DMS53 (cell line): ENCODE measurements at places on chromosomes 3 and 15.

- no peak for DNase-seq
These were observed 463.2 kb upstream of the GBE1 start for GRCh38 chr3:82224661-82225060.

GRCh38 chr15:89781055-89781454 is 4.9 kb downstream of the MESP2 start:
- DNase-seq: no peak

DNA sequence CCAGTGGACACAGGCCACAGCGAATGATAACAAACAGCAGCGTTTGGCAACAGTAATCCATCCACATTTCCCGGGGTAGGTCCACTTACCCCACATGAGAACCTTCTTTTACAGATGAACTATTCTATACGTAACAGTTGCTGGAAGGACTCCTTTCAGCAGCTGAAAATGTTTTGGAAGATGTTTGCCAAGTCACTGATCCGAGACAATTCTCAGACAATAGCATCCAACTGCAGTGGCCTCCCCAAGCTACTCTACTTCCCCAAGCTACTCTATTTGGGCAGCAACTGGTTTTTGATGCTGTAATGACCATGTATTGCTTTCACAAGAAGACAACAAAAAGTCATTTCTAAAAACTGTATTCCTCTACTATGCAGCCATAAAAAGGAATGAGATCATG is 87.5 kb downstream of the ADAMTS17 start:
- no peak for DNase-seq

DNA sequence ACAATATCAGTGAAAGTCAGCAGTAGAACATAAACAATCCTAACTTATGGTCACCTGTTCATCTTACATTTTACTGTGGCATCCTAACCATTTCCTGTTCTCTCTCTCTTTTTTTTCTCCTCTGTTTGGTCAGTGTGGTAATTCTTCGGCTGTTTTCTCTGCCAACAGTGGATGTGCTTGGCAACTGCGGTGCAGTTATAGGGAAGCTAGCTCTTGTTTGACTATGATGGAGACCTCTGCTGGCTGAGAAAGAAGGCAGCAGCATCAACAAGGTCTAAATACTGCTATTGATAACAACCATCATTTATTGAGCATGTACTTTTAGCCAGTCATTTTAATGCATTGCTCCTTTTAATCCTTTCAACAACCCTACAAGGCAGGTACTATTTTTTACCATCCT is 723 bp upstream of the DRD3 start:
- peak; percentile 90 for DNase-seq

DNA sequence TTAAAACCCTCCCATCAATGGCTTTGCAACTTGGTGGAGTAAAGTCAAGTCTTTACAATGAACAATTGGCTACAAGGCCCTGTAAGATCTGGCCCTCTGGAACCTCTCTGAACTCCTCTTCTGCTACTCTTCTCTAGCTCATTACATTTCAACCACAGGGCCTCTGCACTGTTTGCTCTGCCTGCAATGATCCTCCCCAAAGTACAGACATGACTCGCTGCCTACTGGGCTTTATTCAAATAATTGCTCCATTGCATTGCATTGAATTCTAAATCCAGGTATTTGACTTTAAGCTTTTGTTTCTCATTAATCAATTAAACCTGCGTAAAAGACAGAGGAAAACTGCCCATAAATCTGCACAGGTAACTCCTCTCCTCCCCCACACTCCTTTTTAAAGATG is 96.7 kb downstream of the CD47 start:
- DNase-seq: no peak

GRCh38 chr15:76575679-76576078 is 239.1 kb downstream of the ISL2 start:
- no peak for DNase-seq

DNA sequence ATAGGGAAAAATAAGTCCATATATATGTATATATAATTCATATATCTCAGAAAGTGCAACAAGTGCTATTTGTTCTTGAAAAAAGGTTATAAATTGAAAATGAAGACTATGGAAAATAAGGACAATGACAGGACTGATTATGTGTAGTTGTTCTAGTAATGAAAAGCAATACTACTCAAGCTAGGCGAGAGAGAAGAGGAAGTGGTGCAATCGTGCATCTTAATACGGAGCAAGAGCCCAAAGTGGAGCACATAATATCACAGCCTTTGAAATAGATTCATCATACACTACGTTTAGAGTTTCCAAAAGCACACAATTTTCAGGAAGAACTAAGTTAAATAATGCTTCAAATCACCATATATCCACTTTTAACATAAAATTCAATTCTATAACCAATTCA is 87.9 kb downstream of the ULK4 start:
- no peak for DNase-seq

DNA sequence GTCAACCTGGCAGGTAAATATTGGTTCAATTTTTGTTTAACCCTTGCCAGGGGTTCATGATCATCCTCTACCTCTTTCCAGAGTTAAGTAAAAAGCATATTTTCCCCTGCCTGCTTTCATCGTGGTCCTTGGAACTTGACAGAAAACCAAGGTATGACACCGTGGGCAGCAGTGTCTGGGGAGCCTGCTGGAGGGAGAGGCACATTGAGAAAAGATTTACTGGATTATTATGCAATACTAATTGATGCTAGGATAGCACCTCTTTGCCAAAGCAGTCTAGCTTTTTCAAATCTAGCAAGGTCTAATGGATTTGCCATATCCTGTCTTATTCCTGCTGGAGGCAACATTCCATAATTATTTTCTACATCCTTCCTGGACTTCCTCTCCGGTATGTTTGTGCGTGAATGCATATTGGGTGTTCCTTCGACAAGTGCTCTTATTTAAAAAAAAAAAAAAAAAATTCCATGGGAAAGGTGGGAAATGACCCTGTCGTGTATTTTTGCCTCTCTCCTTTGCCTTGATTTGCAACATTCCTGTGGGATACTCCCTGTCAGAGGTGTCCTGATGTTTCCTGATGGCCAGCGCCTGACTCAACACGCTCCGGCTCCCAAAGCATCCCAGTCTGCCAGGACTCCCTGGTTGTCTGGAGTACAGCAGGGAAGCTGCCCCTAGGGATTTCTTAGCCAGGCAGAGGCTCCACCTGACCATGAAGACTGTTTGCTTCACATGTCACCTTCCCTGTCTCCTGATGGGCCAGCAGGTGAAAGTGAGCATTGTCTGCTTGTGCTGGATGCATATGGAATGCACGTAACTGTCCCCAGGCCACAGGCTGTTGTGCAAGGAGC is 6.3 kb downstream of the BHLHE40 start:
- peak; percentile 21 for DNase-seq

DNA sequence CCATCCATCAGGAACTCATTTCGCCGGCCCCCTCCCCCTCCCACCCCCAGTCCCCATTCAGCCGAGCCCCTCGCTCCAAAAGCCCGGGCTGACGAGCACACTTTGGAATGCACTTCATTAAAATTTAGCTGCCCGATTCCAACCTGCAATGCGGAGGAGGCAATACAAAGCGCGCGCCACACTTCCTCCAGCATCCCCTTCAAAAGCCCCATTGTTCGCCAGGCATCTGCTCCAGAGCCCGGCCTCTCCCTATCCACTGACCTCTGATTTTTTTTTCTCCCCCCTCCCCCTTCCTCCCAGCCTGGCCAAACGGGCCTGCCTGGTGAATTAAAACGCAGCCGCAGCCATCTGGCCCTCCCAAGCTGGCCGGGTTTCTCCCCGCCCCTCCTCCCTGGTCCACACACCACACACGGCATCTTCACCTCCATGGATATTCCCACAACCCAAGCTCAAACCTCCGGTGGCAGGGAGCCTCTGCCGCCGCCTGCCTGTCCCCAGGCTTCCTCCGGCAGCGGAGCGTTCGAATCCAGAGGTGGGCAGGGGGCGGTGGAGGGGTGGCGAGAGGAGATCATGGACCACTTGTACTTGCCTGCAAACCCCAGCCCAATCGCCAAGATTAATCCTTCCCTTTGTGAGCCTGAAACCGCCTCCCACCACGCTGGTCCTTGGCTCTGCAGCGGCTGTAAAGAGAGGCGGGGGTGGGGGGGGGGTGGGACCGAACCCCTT is 441.3 kb downstream of the MAGI1 start:
- DNase-seq: no peak

- DNase-seq: no peak
These were observed 11.1 kb upstream of the HHATL start for GRCh38 chr3:42713747-42714146.
